ENCODE measurements at places on chromosomes 16 and 17. TPM values are rescaled to one million over a fixed set of nuclear protein-coding genes. Genes with fewer than 3 reads are reported as not detected.

DNA sequence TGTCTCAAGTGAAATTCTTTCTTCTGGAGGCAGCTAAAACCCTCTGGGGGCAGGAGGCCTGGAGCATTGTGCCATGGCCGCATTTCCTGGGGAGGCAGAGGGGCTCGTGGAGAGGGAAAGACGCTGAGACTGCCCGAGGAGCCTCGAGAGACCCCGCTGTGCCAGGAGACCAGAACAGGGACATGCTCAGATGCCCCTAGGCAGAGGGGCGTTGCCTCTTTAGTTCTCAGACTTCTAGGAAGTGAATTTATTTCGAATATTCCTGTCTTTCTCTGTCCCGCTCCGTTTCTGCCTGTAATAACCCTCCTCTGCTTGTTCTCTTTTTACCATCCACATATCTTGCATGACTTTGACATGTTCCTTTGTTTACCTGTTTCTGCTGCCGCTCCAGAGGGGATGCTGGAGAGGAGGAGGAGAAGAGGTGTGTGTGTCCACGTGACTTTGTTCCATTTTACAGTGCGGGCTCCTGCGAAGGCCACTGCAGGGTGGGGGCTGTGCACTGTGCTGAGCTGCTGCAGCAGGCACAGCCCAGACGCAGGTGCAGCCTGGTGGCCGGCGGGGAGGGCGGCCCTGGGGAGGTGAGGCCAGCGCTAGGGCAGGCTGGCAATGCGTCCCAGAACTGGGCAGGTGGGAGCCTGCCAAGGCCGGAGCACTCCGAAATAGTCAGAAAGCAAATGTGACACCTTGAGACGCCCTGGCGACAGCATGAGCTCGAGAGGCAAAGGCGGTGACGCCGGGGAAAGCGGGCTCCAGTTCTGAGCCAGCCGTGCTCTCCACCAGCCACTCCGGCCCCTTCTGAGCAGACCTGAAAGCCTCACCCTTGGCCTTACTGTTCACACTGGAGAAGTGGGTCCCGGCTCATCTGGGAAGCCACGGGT, 29.9 kb downstream of the CIBAR2 start:
- DNase-seq, result no peak

The HSPB9 gene
- not detected for total RNA-seq

DNA sequence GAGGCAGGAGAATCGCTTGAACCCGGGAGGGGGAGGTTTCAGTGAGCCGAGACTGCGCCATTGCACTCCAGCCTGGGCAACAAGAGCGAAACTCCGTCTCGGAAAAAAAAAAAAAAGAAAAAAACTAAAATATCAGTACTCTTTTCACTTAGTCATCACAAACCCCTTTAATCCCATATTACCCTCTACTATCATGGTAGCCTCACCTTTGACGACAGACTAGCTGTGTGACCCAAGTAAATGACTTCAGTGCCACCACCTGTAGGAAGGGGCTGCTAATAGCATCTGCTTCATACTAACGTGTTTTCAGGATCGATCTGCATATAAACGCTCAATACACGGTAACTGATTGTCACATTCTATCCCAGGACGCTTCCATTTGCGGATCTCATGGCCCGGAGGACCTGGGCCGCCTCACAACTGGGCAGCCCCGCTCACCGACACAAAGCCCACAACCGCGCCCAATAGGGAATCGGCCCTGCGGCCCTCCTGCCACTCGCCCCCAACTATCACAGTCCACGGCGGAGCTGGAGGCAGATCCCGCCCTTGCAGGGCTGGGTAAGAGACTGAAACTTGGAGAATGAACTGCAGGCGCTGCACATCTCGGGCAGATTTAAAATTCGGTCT, 1.1 kb upstream of the ZNF263 start:
- peak; percentile 85 for DNase-seq

The HLF gene
- not detected for total RNA-seq

- no peak for DNase-seq
Measured at GRCh38 chr17:28970879-28971278, 19.6 kb upstream of the PHF12 start.

- peak; percentile 46 for DNase-seq
Measured at GRCh38 chr17:75073618-75074047, 14.1 kb upstream of the SLC16A5 start.

DNA sequence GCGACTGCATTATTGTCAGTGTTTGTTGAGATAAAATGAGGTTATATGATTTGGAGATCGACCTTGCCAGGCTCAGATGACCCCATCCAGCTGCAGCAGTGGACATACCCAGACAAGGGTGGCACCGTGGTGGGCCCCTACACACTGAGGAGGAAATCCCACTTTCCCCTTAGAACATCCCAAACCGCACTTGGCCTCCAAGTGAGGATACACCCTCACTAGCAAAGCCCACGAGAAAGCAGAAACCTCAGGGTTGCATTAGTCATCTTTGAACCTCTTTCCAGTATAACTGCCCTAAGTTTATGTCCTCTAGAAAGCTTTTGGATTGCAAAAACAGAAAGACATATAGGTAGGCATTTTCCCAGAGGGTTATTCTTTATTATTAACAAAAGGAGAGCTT, 101.5 kb downstream of the CLEC16A start:
- peak; percentile 65 for DNase-seq
